A549 treated with ZK216348 at 1 μM for 4 hours (cell line): ENCODE measurements at places on chromosomes 13 and 19. TPM values are rescaled to one million over a fixed set of nuclear protein-coding genes. Genes with fewer than 3 reads are reported as not detected.

The PLIN5 gene
- total RNA-seq: 0.16 to 0.32 TPM in 2 of 5 replicates, not detected in the others

The APOC1 gene
- 106 to 124 TPM (median 109 TPM) in 5 replicates for total RNA-seq

The EBI3 gene
- 1.5 to 4.8 TPM (median 3.0 TPM) in 5 replicates for total RNA-seq

The ZNF208 gene
- total RNA-seq: not detected in 5 replicates

The ZNF808 gene
- 0.04 to 0.21 TPM (median 0.09 TPM) in 3 of 5 replicates, not detected in the others for total RNA-seq

The KLK2 gene
- total RNA-seq: 0.27 TPM in 1 of 5 replicates, not detected in the others

The KRTDAP gene
- total RNA-seq: not detected in 5 replicates

The PRSS57 gene
- total RNA-seq: not detected in 5 replicates

The HIPK4 gene
- total RNA-seq: 0.20 to 0.42 TPM (median 0.32 TPM) in 5 replicates

The KLC3 gene
- total RNA-seq: 0.40 to 1.2 TPM (median 0.79 TPM) in 5 replicates

The PRX gene
- total RNA-seq: 1.0 to 1.7 TPM (median 1.5 TPM) in 5 replicates

The CLDN10 gene
- total RNA-seq: 0.18 to 0.20 TPM in 2 of 5 replicates, not detected in the others

The ZNF681 gene
- total RNA-seq: not detected in 5 replicates

The CLIP3 gene
- total RNA-seq: 0.53 to 0.99 TPM (median 0.90 TPM) in 5 replicates

The GIPC3 gene
- total RNA-seq: 0.16 to 0.27 TPM (median 0.19 TPM) in 5 replicates

The ERICH6B gene
- total RNA-seq: not detected in 5 replicates

The KIR2DL1 gene
- total RNA-seq: not detected in 5 replicates

The IZUMO2 gene
- total RNA-seq: not detected in 5 replicates

The ZNF93 gene
- not detected in 5 replicates for total RNA-seq

The ZNF665 gene
- total RNA-seq: not detected in 5 replicates

The UBE2L5 gene
- total RNA-seq: not detected in 5 replicates

The PRKCG gene
- 3.4 to 6.7 TPM (median 6.0 TPM) in 5 replicates for total RNA-seq

The ATXN8OS gene
- total RNA-seq: not detected in 5 replicates

The ADGRE3 gene
- not detected in 5 replicates for total RNA-seq

The LILRA1 gene
- not detected in 5 replicates for total RNA-seq

The TNFRSF19 gene
- total RNA-seq: 2.4 to 4.0 TPM (median 3.5 TPM) in 5 replicates

The SLITRK6 gene
- 0.09 to 0.63 TPM (median 0.25 TPM) in 5 replicates for total RNA-seq

The ZNF433 gene
- total RNA-seq: not detected in 5 replicates

The FBXO46 gene
- 7.7 to 12.5 TPM (median 9.8 TPM) in 5 replicates for total RNA-seq

The GGACT gene
- 2.2 to 5.6 TPM (median 4.5 TPM) in 5 replicates for total RNA-seq

The CBLC gene
- not detected in 5 replicates for total RNA-seq

The DHDH gene
- 1.0 to 2.3 TPM (median 1.9 TPM) in 5 replicates for total RNA-seq

The WTIP gene
- total RNA-seq: 28.9 to 37.7 TPM (median 35.3 TPM) in 5 replicates

The DCLK1 gene
- 0.65 to 1.2 TPM (median 0.86 TPM) in 5 replicates for total RNA-seq

The ATP8B3 gene
- total RNA-seq: 2.1 to 3.3 TPM (median 2.4 TPM) in 5 replicates

The CATSPERD gene
- not detected in 5 replicates for total RNA-seq

The F10 gene
- not detected in 5 replicates for total RNA-seq

The FPR3 gene
- not detected in 5 replicates for total RNA-seq

The ZNF418 gene
- 0.58 to 0.97 TPM (median 0.84 TPM) in 5 replicates for total RNA-seq

The FUT6 gene
- total RNA-seq: not detected in 5 replicates

The HSD11B1L gene
- total RNA-seq: 4.3 to 5.0 TPM (median 4.6 TPM) in 5 replicates

The PCSK4 gene
- total RNA-seq: 0.41 to 1.3 TPM (median 1.1 TPM) in 5 replicates

The ZNF112 gene
- 1.3 to 2.2 TPM (median 2.0 TPM) in 5 replicates for total RNA-seq

The SERPINE3 gene
- total RNA-seq: not detected in 5 replicates

The WDR87 gene
- total RNA-seq: not detected in 5 replicates

The MATK gene
- total RNA-seq: 0.41 to 2.0 TPM (median 1.0 TPM) in 5 replicates

The COL4A1 gene
- total RNA-seq: 61.2 to 103 TPM (median 88.8 TPM) in 5 replicates

The ADAMTSL5 gene
- 2.0 to 4.1 TPM (median 2.7 TPM) in 5 replicates for total RNA-seq

The ZSWIM4 gene
- 3.2 to 6.8 TPM (median 6.0 TPM) in 5 replicates for total RNA-seq

The AKAP8L gene
- 35.2 to 43.3 TPM (median 37.1 TPM) in 5 replicates for total RNA-seq

The SERTAD3 gene
- total RNA-seq: 33.6 to 51.6 TPM (median 44.8 TPM) in 5 replicates

The LRG1 gene
- total RNA-seq: 0.08 to 0.21 TPM (median 0.09 TPM) in 3 of 5 replicates, not detected in the others
